Progenitor cell of endocrine pancreas (in vitro differentiated cells): ENCODE measurements at places on chromosomes 11 and 22. TPM values are rescaled to one million over a fixed set of nuclear protein-coding genes. Genes with fewer than 3 reads are reported as not detected.

DNA sequence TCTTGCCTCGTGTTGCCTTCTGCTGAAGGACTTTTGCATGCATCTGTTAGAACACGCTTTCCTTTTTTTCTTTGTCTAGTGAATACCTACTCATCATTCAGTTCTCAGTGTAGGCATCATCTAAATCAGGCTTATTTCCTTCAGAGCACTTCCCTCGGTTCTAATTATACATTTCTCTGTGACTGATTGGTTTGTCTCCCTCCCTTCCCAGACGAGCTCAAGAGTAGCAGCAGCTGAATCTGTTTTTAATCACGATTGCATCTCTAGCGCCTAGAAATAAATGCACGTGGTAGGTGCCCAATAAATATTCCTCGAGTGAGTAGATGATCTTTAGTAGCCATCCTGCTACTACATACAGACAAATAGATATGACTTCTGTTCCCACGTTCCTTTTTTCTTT is 6.3 kb downstream of the CEP164 start:
- no peak overlapping the region for H3K27ac ChIP-seq
- H3K4me1 ChIP-seq, result no peaks in the 10 kb centered on the region
- no peak overlapping the region for H3K4me3 ChIP-seq
- no peaks in the 10 kb centered on the region for H3K27me3 ChIP-seq
- peaks cover 8% of the 10 kb centered on the region for H3K36me3 ChIP-seq

- no peak overlapping the region for H3K4me3 ChIP-seq
- peaks cover 1% of the 10 kb centered on the region for H3K4me1 ChIP-seq
- peaks cover 3% of the 10 kb centered on the region for H3K27me3 ChIP-seq
- H3K27ac ChIP-seq, result no peak overlapping the region
- DNase-seq, result no peak
Observed at GRCh38 chr22:50179937-50180726, 5.6 kb upstream of the TRABD start.

DNA sequence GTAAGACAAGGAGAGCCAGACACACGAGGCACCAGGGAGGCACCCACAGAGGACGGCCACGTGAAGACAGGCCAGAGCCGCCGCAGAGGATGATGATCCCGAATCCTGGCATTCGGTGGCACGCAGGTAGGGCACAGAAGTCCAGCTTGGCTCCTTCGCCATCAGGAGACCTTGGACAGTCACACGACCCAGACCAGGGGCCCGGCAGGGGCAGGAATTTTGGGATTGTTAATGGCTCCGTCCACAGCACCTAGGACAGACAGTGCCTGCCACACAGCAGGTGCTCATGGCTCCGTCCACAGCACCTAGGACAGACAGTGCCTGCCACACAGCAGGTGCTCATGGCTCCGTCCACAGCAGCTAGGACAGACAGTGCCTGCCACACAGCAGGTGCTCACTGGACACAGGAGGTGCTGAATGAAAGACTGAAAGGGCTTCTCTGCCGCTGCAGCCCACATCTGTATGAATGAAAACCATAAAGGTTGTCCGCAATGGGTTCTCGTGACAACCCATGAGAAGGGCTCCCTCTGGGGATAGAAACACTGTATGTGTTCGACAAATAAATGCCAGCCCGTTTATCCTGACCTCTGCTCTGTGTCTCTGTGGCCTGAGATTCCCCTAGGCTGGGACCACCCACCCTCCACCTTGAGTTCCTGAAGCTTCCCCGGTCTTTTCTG is 341.6 kb downstream of the CTTN start:
- no peak overlapping the region for H3K4me3 ChIP-seq
- H3K27ac ChIP-seq, result no peak overlapping the region
- no peaks in the 10 kb centered on the region for H3K36me3 ChIP-seq
- no peak for DNase-seq
- H3K27me3 ChIP-seq, result peaks cover 3% of the 10 kb centered on the region
- peaks cover 15% of the 10 kb centered on the region for H3K4me1 ChIP-seq

- no peak overlapping the region for H3K4me3 ChIP-seq
- peaks cover 10% of the 10 kb centered on the region for H3K27me3 ChIP-seq
- H3K36me3 ChIP-seq, result no peaks in the 10 kb centered on the region
- H3K27ac ChIP-seq, result no peak overlapping the region
- H3K4me1 ChIP-seq, result no peaks in the 10 kb centered on the region
Observed at GRCh38 chr11:128399251-128400121, 187.9 kb downstream of the ETS1 start.

- peaks cover 1% of the 10 kb centered on the region for H3K27me3 ChIP-seq
- H3K27ac ChIP-seq, result no peak overlapping the region
- no peaks in the 10 kb centered on the region for H3K36me3 ChIP-seq
- H3K4me3 ChIP-seq, result no peak overlapping the region
- H3K4me1 ChIP-seq, result peaks cover 6% of the 10 kb centered on the region
Observed at GRCh38 chr22:31124811-31125465, 2.2 kb downstream of the INPP5J start.

GRCh38 chr22:28741200-28741784 is 328 bp downstream of the CHEK2 start:
- H3K36me3 ChIP-seq, result peaks cover 8% of the 10 kb centered on the region
- no peak for DNase-seq
- no peaks in the 10 kb centered on the region for H3K27me3 ChIP-seq
- peak overlapping the region; percentile 96 for H3K4me3 ChIP-seq
- peaks cover 31% of the 10 kb centered on the region for H3K4me1 ChIP-seq
- H3K27ac ChIP-seq, result peak overlapping the region; percentile 90

- no peak overlapping the region for H3K27ac ChIP-seq
- H3K4me3 ChIP-seq, result no peak overlapping the region
- H3K4me1 ChIP-seq, result no peaks in the 10 kb centered on the region
- DNase-seq, result no peak
- no peaks in the 10 kb centered on the region for H3K27me3 ChIP-seq
Observed at GRCh38 chr11:65103476-65103875, 7.5 kb downstream of the VPS51 start.

GRCh38 chr11:117456027-117456720 is 128.5 kb downstream of the CEP164 start:
- DNase-seq, result no peak
- H3K27me3 ChIP-seq, result peaks cover 16% of the 10 kb centered on the region
- H3K27ac ChIP-seq, result no peak overlapping the region
- peaks cover 12% of the 10 kb centered on the region for H3K4me1 ChIP-seq

- H3K27ac ChIP-seq, result peak overlapping the region; percentile 85
- H3K4me1 ChIP-seq, result peaks cover 32% of the 10 kb centered on the region
- no peak for DNase-seq
- no peaks in the 10 kb centered on the region for H3K36me3 ChIP-seq
Observed at GRCh38 chr22:39176714-39177455, 24.4 kb upstream of the CBX7 start.

DNA sequence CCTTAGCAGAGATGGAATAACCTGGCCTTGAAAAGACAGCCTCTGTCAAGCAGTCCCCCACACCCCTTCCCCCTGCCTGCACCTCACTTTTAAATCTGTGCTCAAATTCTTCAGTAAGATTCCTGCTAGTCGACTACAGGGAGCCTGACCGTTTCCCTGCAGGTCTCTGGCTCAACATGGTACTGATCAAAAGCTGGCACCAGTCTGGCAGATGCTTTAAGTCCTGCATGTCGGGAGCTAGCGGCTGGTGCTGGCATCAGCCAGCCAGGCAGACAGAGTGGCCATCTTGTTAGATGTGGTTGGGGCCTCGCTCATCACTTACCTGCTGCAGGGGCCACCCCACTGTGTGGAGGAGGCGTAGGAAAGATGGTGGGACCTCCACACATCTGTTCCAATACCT is 204.4 kb upstream of the SORL1-AS1 start:
- H3K4me1 ChIP-seq, result peaks cover 30% of the 10 kb centered on the region
- H3K27me3 ChIP-seq, result peaks cover 8% of the 10 kb centered on the region
- no peak overlapping the region for H3K27ac ChIP-seq
- peaks cover 1% of the 10 kb centered on the region for H3K36me3 ChIP-seq
- no peak for DNase-seq
- H3K4me3 ChIP-seq, result no peak overlapping the region

- no peaks in the 10 kb centered on the region for H3K36me3 ChIP-seq
- H3K27ac ChIP-seq, result no peak overlapping the region
- no peak overlapping the region for H3K4me3 ChIP-seq
- H3K4me1 ChIP-seq, result peaks cover 4% of the 10 kb centered on the region
Observed at GRCh38 chr11:128874427-128874826, 7.3 kb upstream of the KCNJ1 start.

DNA sequence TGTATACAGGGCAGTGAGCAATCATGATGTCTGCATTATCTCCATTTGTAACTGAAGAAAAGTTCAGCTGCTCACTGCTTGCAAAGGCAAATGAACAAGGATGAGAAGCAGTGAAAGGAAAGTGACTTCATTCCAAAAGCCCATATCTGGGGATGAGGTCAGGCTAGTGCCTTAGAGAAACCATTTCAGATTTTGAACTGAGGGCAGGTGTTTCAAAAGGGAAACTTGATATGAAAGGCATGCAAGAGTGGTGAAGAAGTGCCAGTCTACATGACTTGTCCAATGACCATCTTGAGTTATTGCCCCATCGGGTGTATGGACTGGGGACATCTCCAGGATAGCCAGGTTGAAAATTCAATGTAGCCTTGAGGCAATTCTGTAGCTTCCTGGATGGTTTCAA is 7.3 kb upstream of the APOL4 start:
- DNase-seq, result no peak
- H3K36me3 ChIP-seq, result no peaks in the 10 kb centered on the region
- peaks cover 4% of the 10 kb centered on the region for H3K4me1 ChIP-seq
- no peak overlapping the region for H3K4me3 ChIP-seq
- H3K27ac ChIP-seq, result no peak overlapping the region
- no peaks in the 10 kb centered on the region for H3K27me3 ChIP-seq

DNA sequence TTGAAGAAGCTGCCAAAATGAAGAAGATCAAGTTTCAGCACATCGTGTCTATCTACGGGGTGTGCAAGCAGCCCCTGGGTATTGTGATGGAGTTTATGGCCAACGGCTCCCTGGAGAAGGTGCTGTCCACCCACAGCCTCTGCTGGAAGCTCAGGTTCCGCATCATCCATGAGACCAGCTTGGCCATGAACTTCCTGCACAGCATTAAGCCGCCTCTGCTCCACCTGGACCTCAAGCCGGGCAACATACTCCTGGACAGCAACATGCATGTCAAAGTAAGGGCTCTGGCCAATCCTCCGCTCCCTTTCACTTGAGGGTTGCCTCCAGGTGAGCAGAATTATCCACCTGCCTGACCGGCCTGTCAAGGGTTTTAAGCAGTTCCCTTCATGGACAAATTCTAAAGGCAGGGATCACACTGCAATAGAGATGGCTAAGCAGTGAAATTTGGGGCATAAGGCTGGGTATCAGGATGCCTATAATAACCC is 6.0 kb downstream of the ANKK1 start:
- DNase-seq, result no peak
- H3K27ac ChIP-seq, result no peak overlapping the region
- no peak overlapping the region for H3K4me3 ChIP-seq
- H3K4me1 ChIP-seq, result no peaks in the 10 kb centered on the region

MUC2 gene
- total RNA-seq, result not detected in 2 replicates

TREH gene
- total RNA-seq, result not detected in 2 replicates

PLEKHB1 gene
- 110 and 117 TPM in 2 replicates for total RNA-seq

MOGAT2 gene
- total RNA-seq, result not detected in 2 replicates

DGCR2 gene
- total RNA-seq, result 87.1 and 89.1 TPM in 2 replicates
